ENCODE measurements at places on chromosomes 5 and 9.

DNA sequence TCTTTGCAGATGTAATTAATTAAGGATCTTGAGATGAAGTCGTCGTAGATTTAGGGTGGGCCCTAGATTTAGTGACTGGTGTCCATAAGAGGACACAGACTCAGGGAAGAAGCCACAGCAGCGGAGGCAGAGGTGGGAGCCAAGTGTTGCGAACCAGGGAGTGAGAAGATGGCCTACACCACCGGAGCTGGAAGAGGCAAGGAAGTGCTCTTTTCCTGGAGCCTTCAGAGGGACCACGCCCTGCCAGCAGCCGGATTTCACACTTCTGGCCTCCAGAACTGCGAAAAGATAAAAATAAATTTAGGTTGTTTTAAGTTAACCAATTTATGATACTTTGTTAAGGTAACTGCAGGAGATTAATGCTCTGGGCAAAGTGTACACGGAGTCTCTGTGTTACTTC lies 30.7 kb downstream of the EHMT1 start:
- DNase-seq: no peak

GRCh38 chr9:116713271-116713670 lies 26.2 kb downstream of the TRIM32 start:
- no peak for DNase-seq

GRCh38 chr5:67902497-67902830 lies 313.1 kb upstream of the PIK3R1 start:
- DNase-seq: no peak

DNA sequence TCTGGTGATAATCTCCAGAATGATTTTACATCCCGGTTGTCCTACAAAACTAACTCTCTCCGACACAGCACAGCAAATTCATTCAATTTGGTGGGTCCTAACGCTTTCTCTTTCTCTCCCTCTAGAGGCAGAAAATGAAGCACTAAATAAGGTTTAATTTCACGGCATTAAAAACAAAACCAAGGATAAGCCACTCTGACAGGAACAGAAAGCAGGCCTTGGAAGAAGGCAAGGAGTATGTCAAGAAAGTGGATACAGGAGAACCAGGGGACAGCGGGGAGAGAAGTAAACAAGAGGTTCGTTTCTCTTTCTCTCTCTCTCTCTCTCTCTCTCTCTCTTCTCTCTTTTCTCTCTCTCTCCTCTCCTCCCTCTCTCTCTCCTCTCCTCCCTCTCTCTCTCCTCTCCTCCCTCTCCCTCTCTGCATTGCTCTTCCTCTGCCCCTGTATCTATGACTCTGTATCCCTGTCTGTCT lies 49.8 kb downstream of the EBF1 start:
- DNase-seq: no peak

DNA sequence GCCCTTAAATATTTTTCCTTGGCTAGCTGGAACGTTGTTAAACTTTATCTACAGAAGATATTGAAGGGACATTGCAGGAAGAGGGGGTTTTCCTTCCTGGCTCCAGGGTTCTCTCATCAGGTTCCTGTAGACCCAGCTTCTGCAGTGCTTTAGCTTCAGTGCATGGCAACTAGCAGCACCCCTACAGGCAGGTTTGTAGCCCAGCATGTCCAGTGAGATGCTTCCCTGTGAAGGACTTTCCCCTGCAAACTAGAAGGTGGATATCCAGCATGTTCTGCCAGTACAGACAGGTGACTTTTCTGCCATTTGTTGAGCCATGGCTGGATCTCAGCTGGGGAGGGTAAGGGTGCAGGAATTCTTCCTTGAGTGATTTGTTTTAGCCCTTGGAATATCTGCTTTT lies 10.4 kb downstream of the CCL28 start:
- no peak for DNase-seq

- no peak for DNase-seq
Observed at GRCh38 chr9:137763271-137763955, 114.2 kb upstream of the CACNA1B start.

GRCh38 chr5:59401637-59402036 lies 491.9 kb downstream of the PDE4D start:
- no peak for DNase-seq

GRCh38 chr5:109312695-109313094 lies 97.1 kb downstream of the PJA2 start:
- no peak for DNase-seq

- DNase-seq: no peak
Observed at GRCh38 chr9:26812217-26812616, 80.4 kb downstream of the CAAP1 start.

GRCh38 chr5:149128023-149128875 lies 13.0 kb upstream of the ABLIM3 start:
- peak; percentile 36 for DNase-seq

- no peak for DNase-seq
Observed at GRCh38 chr5:112634796-112635195, 102.9 kb upstream of the APC start.

DNA sequence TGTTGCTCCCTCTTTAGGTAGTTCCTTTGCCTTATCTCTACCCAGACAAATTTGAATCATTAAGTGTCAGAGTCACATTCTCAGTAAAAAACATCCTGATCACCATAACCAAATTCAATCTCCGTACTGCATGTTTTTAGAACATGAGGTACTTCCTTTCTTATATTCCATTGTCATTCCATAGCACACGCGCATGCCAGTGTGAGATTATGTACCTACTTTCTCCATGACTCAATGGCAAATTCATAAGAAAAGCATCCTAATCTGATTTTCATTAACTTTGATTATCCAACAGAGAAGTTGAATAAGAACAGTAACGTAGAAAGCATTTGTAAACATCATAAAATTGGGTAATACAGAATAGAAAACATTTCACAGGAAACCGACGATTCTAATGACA lies 1118.6 kb upstream of the CDH9 start:
- DNase-seq: no peak

DNA sequence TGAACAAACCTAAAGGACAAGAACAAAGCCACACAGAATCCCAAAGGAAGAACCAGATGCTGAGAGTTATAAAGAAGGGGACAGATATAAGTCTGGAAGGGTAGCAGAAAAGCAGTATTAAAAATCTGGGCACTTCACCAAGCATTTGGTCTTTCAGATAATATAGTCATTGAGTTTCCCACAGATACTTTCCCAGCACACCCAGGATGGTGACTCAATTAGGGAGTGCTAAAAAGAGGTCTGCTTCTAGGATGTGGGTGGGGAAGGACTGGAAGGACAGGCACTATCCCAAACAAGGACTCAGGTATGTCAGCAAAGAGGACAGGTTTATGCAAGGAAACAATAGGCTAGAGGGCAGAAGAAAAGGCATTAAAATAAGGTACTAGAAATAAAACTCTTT lies 59.3 kb downstream of the DIAPH1 start:
- DNase-seq: no peak

DNA sequence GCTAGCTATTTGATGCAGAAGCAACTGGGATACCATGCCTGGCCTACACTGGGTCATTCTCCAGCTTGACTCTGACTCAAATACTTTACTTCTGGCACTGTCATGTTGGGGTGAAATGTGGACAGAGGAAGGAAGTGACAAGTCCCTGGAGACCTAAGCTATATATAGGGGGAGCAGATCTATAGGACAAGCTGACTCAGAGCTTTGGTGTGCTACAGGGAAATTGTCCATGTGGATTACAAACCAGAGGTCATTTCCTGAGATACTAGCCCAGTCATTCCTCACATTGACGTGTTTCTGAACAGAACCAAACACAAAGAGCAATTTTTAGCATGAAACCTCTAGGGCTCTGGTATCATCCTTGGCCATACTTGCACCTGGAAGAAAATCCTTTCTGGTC lies 531.6 kb upstream of the CLINT1 start:
- no peak for DNase-seq

GRCh38 chr5:157342822-157343402 lies 77.0 kb downstream of the CYFIP2 start:
- peak; percentile 66 for DNase-seq

GRCh38 chr9:91127653-91128052 lies 234.1 kb downstream of the AUH start:
- no peak for DNase-seq

GRCh38 chr5:29550523-29550922 lies 1643.0 kb upstream of the CDH6 start:
- no peak for DNase-seq

GRCh38 chr5:9057406-9058000 lies 488.4 kb downstream of the SEMA5A start:
- no peak for DNase-seq

DNA sequence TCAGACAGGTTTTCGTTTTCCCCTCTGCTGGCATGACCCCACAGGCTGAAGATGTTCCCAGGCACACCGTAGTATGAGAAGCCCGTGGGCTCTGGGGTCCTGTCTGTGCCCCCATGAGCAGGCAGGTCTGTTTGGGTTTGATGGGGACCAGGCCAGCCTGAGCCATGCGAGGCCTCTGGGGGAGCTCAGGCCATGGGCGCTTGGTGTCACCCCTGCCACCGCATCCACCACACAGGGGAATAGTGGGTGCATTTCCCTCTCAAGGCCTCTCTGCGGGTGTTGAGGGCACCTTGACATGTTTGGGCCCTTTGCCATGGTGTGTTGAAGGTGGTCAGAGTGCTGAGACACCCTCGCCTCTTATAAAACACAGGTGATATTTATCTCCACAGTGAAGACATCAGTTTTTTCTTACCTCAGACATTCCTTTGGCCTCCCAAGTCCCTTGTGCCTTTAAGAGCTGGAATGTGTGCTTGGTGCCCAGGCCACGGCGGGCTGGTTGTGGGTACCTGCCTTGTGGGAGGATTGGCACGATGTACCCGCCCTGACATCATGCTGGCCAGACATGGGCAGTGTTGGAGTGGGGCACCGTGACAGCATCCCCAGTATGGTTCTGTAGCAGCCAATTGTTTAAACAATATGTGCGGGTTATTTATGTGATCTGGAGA lies 68.3 kb downstream of the WNK2 start:
- DNase-seq: no peak

All from stimulated activated CD8-positive, alpha-beta memory T cell treated with anti-CD3 and anti-CD28 coated beads, Interleukin-4, amount 100 ng/mL, for 48 hours (primary cell).